ENCODE measurements at places on chromosomes 1 and 21. TPM values are rescaled to one million over a fixed set of nuclear protein-coding genes. Genes with fewer than 3 reads are reported as not detected.

The PLD5 gene
- total RNA-seq: 1.0 TPM

GRCh38 chr1:108814343-108815125 lies 42.4 kb downstream of the AKNAD1 start:
- DNase-seq: no peak

- no peak for DNase-seq
Observed at GRCh38 chr1:116106646-116107045, 4.6 kb upstream of the MAB21L3 start.

DNA sequence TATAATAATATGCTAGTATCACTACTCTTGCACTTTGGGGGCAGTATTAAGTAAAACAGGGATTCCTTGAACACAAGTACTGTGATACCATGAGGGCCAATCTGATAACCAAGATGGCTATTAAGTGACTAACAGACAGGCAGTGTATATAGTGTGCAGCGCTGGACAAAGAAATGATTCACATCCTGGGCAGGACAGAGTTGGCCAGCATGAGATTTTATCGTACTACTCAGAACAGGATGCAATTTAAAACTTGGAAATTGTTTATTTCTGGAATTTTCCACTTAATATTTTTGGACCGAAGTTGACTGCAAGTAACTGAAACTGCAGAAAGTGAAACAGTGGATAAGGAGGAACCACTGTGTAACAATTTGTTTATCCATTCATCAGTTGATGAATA lies 74.6 kb downstream of the DNTTIP2 start:
- DNase-seq: no peak

GRCh38 chr21:44548381-44548780 lies 2.9 kb downstream of the KRTAP10-2 start:
- no peak for DNase-seq

- no peak for DNase-seq
Observed at GRCh38 chr1:63632110-63632509, 38.9 kb downstream of the PGM1 start.
